ENCODE measurements at places on chromosomes 1 and 21.

- no peak for DNase-seq
Observed at GRCh38 chr1:109468903-109469302, 2.6 kb downstream of the SYPL2 start.

- DNase-seq = no peak
Observed at GRCh38 chr1:27572019-27572678, 31.8 kb downstream of the AHDC1 start.

DNA sequence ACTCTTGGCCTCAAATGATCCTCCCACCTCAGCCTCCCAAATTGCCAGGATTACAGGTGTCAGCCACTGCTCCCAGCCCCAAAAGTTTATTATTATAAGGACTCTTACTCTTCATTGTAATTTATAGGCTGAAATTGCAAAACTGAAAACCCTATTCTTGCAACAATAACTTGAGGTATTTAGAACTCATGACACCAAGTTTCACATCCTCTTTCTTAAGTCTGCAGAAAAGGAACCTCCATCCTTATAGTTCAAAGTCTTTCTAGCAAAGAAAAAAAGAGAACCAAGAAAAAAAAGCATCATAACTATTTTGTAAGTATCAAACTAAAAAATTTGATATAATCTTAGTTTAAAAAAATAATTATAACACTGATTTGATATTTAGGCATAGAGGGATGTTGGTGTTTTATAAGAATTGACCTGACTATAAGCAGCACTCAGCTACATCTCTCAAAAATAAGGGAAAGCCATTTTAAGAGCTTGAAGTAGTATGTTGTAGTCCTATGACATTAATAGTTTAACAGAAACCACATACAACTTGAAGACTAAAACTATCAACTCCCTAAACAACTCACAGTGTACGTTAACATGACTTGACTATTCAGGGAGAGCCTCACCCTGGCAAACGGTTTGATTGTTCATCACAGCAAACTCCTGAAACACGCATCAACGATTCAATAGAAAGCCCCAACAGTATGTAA lies 122.4 kb downstream of the AKT3 start:
- no peak for DNase-seq

- no peak for DNase-seq
Observed at GRCh38 chr1:43786960-43787359, 79.6 kb downstream of the ST3GAL3 start.

GRCh38 chr1:191971447-191971846 lies 186.8 kb upstream of the RGS18 start:
- DNase-seq = no peak

DNA sequence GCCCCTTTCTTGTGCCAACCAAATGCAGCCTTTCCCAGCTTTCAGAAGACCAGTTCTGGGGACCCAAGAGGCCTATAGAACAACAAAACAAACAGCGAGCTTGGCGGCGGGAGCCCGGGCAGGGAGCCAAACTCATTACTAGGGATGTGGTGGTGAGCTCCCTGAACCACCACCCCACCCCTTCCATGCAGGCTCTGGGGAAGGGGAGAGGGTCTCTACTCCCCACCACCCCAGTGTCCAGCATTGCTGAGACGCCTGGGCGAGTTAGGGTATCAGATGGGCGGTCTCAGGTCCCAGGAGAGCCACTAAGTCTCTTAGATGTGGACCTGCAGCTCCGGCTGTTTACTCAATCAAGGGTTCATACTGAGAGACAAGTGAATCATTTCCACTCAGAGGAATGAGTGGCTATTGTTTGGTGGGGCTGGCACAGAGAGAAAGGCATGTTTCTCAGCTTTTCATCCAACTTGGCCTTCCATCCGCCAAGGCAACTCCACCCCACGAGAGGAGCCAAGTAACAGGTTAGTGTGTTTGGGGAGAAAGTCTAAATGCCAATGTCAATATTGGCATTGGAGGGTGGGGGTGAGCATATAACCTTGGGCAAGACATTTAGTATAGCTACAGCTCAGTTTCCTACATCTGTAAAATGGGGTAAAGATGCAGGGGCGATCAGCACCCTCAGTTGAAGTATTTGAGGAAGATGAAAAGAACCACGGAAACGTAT lies 40.9 kb downstream of the PLXNA2 start:
- no peak for DNase-seq

DNA sequence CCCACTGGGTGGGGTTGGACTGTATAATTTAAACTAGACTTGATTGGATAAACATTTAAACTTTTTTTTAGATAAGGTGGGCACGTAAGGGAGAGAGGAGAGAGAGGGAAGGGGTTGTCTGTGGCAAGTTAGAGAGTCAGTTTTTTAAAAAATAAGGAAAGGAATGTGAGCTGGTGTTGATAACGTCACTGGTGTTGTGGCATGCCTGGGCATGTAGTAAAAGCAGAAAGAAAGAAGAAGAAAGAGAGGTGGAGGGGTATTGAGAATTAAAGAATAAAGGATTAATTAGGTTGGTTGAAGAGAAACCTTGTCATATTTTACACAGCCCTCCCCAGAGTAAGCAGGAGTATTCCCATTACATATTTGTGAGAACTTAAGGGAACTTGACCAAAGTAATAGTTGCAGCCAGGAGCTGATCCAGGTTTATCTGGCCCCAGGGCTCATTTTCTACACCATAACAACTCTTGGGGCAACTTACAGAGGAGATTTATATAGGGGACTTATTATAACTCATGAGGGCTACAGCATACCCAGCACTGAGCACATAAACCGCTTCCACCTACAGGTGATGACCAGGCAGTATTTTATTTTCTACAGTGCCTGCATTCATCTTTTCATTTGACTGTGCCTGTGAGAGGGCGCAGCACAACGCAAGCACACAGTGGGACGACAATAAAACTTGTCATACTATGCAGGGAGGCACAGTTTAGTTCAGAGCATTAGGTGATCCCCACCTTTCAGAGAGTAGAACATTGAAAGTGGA lies 70.2 kb downstream of the CCDC30 start:
- no peak for DNase-seq

- no peak for DNase-seq
Observed at GRCh38 chr1:31407029-31407626, 5.9 kb upstream of the SERINC2 start.

GRCh38 chr1:162562470-162562828 lies 927 bp downstream of the UAP1 start:
- no peak for DNase-seq

DNA sequence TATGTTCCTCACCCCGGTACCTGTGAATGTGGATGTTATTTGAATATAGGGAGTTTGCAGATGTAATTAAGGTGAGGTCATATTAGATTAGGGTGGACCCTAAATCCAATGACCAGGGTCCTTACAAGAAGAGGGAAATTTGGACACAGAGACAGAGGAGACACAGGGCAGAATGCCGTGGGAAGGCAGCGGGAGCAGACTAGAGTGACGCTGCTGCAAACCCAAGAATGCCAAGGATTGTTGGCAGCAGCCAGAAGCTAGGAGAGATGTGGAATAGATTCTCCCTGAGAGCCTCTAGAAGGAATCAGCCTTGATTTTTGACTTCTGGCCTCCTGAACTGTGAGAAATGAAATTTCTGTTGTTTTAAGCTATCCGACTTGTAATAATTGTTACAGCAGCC lies 53.6 kb downstream of the SPATA46 start:
- DNase-seq = no peak

DNA sequence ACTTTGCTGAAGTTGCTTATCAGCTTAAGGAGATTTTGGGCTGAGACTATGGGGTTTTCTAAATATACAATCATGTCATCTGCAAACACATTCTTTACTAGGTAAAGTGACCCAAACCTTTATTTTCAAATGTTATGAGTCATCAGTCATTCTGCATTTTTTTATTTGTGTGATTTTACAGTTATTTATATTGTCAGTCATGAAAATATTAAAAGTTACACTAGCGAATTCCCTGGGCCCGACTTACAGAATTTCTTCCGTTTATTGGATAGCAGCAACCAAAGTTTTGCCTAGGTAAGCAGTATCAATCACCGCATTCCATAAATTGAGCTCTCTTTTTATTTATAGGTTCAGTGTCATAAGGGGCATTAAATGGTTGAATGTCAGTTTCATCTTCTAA lies 13.8 kb downstream of the OR2M5 start:
- DNase-seq = no peak

GRCh38 chr1:11806307-11806936 lies 431 bp downstream of the CLCN6 start:
- no peak for DNase-seq

DNA sequence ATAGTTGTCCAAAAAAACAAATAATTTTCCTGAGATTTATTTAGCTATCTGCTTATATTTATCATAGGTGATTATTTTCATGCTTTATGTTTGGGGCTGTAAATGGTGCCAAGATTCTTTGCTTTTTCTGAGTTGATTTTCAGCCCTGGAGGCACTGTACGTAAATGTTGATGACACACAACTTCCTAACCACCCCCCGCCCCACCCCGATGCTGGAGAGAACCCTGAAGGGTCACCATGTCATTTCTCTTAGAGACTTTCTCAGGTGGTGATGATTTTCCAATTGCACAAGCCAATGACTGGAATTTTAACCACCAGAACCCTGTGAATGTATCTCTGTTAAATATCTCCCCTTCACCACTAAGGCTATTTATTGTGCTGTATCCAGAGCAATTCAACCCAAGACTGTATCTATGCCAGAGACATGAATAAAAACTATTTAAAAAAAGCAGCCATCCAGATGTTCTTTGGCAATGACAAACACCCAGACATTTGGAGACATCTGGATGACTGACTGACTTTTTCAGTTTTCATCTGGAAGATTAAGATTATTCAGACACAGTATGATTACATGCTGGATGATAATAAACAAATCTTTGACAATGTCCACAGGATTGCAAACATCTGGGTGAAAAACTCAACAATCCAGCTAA lies 346.0 kb downstream of the LMX1A start:
- DNase-seq = no peak

- DNase-seq = no peak
Observed at GRCh38 chr1:180343921-180344769, 114.1 kb downstream of the LHX4 start.

DNA sequence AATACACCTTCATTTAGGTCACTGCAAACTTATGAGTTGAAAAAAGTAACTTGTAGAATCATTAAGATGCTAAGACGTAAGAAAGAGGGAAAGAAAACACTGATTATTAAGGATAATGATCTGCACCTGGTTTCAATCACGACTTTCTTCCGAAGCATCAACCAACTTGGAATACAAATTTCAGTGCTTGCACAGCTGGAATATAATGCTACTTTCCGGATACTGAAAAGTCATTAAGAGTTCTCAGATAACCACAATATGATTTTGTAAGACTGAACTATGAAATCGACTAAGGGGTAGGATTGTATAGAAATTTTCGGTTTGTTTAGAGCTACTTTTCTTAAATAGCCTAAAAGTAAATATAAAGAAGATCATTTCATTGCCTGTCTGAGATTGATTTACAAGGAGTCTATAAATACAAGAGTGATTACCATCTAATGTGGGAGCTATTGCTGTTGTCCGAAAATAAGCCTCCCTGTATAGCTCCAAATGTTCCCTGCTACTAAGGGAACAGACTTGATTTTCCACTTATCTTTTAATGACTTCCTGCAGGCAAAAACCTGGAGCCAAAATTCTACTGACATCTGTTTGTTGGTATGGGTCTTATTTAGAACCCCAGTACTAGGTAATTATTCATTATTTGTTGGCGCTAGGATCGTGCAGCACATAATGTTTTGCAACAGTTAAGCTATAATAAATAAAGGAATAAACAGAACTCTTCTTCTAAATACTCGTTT lies 673.3 kb downstream of the KCNT2 start:
- no peak for DNase-seq

DNA sequence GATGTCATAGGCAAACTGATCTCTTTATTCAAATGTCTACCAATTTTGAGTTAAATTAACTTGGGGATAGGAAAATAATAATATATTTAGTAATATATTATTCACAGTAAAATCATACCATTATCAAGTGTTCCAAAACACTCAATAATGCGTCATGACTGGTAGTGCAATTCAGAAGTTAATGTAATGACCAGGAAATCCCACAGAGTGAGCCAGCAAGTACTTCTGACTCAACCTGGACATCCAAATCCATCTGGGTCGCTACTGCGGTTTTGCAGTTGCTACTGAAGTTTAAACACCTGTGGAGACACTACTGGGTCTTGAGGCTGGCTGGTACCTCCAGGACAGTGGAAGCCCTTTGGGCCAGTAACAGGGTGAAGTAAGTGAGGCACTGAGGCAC lies 44.8 kb downstream of the DPYD start:
- DNase-seq = no peak

DNA sequence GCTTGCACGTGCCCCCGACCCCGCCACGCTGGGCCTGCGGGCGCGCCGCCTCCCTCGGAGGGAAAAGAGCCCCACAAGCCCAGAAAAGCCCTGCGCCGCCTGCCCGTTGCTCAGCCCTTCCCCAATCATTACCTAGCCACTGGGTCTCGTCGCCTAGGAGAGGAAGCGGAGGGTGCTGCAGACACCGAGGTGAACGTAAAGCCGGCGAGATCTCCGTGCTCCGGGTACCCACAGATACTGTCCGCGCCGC lies at the start of gene ENO1:
Gene ENO1, minus strand, starts transcription at position 239 of the 250 bp plus-strand sequence. CDS start 3,778 bp downstream, outside the sequence.
- no peak for DNase-seq

GRCh38 chr21:37338671-37339551 lies 27.7 kb upstream of the DYRK1A start:
- no peak for DNase-seq

DNA sequence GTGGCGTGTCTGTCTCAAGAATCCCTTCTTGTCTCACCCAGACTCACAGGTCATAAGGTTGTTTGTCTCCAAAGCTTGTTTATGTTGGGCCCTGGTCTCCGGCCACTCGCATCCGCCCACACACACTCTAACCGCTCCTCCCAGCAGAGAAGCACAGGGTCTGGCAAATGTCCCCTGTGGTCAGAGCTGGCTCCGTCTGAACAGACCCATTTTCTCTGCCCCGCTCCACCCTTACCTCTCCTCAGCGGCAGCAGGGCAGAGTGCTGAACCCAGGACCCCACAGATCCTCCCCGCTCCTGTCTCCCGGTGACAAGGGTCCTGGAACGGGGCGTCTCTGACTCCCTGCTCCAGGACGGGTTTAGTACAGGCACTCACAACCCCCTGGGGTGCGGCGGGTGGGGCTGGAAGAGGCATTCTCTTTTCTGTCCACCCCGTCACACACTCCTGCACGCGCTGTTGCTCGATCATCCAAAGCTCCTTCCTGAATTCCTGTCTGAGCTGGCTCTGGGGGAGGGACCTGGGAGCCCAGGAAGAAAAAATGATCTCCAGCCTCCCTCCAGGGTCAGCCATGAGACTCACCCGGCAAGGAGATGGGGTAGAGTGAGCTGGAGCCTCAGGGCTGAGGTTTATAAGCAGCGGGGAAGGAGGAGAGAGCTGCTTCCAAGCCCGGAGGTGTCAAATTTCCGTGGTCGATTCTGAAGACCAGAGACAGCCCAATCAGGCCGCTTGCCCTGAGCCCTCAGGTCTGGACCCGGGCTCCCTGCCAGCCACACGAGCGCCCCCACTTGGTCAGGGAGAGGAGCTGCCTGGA lies at the start of gene S100A13:
Gene S100A13, minus strand, starts transcription at position 602 of the 811 bp plus-strand sequence. CDS start 1,033 bp downstream, outside the sequence.
- DNase-seq = no peak

DNA sequence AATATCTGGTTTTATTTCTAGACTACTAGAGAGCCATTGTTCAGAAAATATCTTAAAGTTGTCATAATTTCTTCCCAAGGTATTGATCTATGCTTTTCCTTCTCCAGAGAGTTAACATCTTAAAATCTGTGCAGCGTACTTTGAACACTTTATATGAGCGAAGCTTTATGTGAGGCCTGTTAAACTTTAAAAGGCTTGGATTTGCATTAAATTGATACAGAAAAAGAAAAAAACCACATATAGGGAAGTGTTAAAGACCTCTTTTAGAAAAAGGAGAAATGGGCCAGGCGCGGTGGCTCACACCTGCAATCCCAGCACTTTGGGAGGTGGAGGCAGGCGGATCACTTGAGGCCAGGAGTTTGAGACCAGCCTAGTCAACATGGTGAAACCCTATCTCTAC lies 59.2 kb upstream of the MORC3 start:
- no peak for DNase-seq

Measured in activated CD8-positive, alpha-beta memory T cell treated with anti-CD3 and anti-CD28 coated beads for 48 hours (primary cell).